ENCODE measurements at places on chromosomes 6 and 20. TPM values are rescaled to one million over a fixed set of nuclear protein-coding genes. Genes with fewer than 3 reads are reported as not detected.

Gene PRL
- total RNA-seq, result 0.57 TPM

Gene ANGPT4
- not detected for total RNA-seq

- peaks cover 15% of the 10 kb centered on the region for H3K27me3 ChIP-seq
These were observed 15.3 kb downstream of the IL17A start for GRCh38 chr6:52201493-52201892.

GRCh38 chr6:410555-411395 lies 19.2 kb downstream of the IRF4 start:
- H3K4me3 ChIP-seq, result no peak overlapping the region
- H3K27ac ChIP-seq, result no peak overlapping the region

GRCh38 chr20:49882171-49882970 lies 33.0 kb downstream of the SPATA2 start:
- H3K4me3 ChIP-seq, result no peak overlapping the region
- DNase-seq, result no peak
- H3K4me1 ChIP-seq, result no peaks in the 10 kb centered on the region
- peak overlapping the region; percentile 23 for H3K27ac ChIP-seq
- H3K27me3 ChIP-seq, result no peaks in the 10 kb centered on the region

- H3K4me3 ChIP-seq, result no peak overlapping the region
- H3K27ac ChIP-seq, result peak overlapping the region; percentile 68
- H3K27me3 ChIP-seq, result no peaks in the 10 kb centered on the region
- peaks cover 31% of the 10 kb centered on the region for H3K4me1 ChIP-seq
These were observed 3.2 kb upstream of the RBM38 start for GRCh38 chr20:57387945-57388371.
